Renal cortical epithelial cell (primary cell): ENCODE measurements at places on chromosomes 3 and 15. TPM values are rescaled to one million over a fixed set of nuclear protein-coding genes. Genes with fewer than 3 reads are reported as not detected.
A peak's percentile ranks its signal among the peaks of the same experiment; 100 is the strongest.

The TMEM202 gene
- total RNA-seq: not detected in 2 replicates

The CSTA gene
- total RNA-seq: not detected in 2 replicates

GRCh38 chr3:120420928-120421551, 29.8 kb downstream of the FSTL1 start:
- DNase-seq: no peak

DNA sequence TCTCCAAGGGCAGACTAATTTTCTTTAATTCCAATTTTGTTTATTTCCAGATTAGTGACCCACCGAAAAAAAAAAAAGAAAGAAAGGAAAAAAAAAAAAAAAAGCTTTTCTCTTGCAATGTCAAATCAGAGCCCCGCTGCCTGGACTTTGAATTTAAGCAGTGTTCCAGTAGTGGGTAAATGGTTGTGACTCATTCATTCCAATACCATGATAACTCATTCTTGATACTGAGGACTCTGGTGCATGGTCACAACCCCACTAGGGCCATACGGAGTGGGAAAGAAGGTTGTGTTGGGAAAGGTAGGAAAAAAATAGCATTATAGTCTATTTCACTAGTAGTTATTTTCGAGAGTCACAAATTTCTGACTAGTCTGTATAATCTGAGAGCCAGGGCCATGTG, 59.1 kb upstream of the COL8A1 start:
- peak; percentile 88 for DNase-seq

The AADACL2 gene
- total RNA-seq: not detected in 2 replicates

The MAGI1 gene
- total RNA-seq: 4.9 and 30.5 TPM in 2 replicates

GRCh38 chr15:69298354-69298696, 387 bp upstream of the PAQR5 start:
- no peak for DNase-seq

DNA sequence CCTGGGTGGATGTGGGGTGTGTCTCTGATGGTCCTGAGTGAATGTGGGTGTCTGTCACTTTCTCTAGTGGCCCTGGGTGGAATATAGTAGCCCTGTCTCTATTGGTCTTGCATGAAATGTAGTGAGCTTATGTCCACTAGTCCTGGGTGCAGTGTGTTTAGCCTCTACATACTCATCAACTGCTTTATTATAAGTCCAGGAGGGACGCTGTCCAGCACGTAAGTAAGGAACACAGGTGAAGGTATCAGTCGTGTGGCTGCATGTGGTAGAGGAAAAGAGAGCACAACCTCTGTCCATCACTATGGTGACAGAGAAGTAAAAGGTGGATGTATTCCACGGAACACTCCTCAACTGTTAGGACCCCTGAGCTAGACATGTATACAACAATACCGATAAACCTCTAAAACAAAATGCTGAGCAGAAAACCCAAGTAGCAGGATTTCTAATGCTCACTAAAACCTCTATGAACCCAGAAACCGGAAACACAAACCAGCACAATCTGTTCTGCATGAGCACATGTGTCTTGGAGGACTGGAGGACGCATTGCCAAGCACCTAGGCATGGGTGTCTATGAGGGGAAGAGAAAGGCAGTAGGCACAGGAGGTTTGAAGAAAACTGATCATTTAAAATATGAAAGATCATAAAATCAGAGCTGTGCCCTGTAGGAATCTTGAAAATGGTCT, 11.0 kb downstream of the LTF start:
- DNase-seq: no peak

The CPEB1 gene
- 0.20 and 0.35 TPM in 2 replicates for total RNA-seq
